ENCODE measurements at places on chromosomes 5 and 9. TPM values are rescaled to one million over a fixed set of nuclear protein-coding genes. Genes with fewer than 3 reads are reported as not detected.
A peak's percentile ranks its signal among the peaks of the same experiment; 100 is the strongest.

- DNase-seq, result no peak
- peaks cover 64% of the 10 kb centered on the region for H3K4me1 ChIP-seq
- peak overlapping the region; percentile 92 for H3K4me3 ChIP-seq
- H3K36me3 ChIP-seq, result no peaks in the 10 kb centered on the region
- H3K27me3 ChIP-seq, result no peaks in the 10 kb centered on the region
- peak overlapping the region; percentile 94 for H3K27ac ChIP-seq
Observed at GRCh38 chr9:36485647-36486328, 85.7 kb upstream of the RNF38 start.

- H3K36me3 ChIP-seq, result peaks cover 12% of the 10 kb centered on the region
- no peaks in the 10 kb centered on the region for H3K27me3 ChIP-seq
- H3K4me3 ChIP-seq, result no peak overlapping the region
- H3K4me1 ChIP-seq, result no peaks in the 10 kb centered on the region
- no peak overlapping the region for H3K27ac ChIP-seq
Observed at GRCh38 chr5:179994583-179995323, 76.8 kb downstream of the RNF130 start.

DNA sequence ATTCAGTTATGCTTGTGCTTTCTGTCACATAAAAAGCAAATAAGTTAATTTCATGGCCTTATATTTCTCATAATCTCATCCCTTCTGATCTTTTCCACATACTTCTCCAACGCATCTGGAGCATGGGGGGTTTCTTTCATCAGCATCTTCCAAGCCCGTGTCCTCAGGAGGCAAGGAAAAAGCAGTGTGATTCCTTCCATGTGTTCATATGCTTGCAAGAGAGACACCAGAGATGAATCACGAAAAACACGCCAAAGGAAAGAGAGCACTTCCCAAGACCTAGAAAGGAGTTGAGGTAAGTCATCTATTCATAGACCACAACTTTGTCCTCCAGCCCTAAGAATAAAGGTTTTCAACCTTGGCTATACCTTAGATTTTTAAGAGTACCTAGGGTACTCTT lies 26.0 kb upstream of the SVEP1 start:
- no peaks in the 10 kb centered on the region for H3K36me3 ChIP-seq
- no peak overlapping the region for H3K4me3 ChIP-seq
- H3K4me1 ChIP-seq, result no peaks in the 10 kb centered on the region
- H3K27ac ChIP-seq, result no peak overlapping the region
- no peaks in the 10 kb centered on the region for H3K27me3 ChIP-seq

DNA sequence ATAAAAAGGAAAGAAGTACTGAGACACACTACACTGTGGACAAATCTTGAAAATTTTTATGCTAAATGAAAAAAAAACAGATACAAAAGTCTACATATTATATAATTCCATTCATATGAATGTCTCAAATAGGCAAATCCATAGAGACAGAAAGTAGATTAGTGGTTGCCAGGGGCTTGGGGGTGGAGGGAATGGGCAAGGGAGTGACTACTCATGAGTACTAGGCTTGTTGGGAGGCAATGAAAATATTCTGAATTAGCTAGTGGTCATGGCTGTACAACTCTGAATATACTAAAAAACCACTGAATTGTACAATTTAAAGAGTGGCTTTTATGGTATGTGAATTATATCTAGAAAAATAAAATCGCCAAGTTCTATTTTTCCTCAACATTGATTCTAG lies 154.9 kb downstream of the AUH start:
- H3K27me3 ChIP-seq, result no peaks in the 10 kb centered on the region
- H3K36me3 ChIP-seq, result no peaks in the 10 kb centered on the region
- peaks cover 22% of the 10 kb centered on the region for H3K4me1 ChIP-seq
- no peak overlapping the region for H3K4me3 ChIP-seq
- no peak for DNase-seq

DNA sequence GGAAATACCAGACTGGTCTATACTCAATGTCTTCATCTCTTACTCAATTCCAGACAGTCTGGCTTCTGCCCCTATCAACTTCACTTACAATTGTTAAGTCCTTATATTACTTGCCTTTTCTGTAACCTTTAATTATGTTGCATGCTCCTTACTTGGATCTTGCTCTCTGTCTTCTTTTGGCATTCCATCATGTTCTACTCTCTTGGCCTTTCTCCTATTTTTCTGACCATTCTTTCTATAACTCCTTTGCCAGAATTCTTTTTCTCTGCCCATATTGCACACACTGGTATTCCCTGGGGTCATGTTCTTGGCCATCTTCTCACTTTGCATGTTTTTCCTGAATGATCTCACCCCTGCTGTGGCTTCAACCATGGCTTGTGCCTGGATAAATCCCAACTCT lies 209.8 kb upstream of the ZNF462 start:
- H3K27me3 ChIP-seq, result no peaks in the 10 kb centered on the region
- no peaks in the 10 kb centered on the region for H3K4me1 ChIP-seq
- H3K36me3 ChIP-seq, result no peaks in the 10 kb centered on the region
- H3K27ac ChIP-seq, result no peak overlapping the region

DNA sequence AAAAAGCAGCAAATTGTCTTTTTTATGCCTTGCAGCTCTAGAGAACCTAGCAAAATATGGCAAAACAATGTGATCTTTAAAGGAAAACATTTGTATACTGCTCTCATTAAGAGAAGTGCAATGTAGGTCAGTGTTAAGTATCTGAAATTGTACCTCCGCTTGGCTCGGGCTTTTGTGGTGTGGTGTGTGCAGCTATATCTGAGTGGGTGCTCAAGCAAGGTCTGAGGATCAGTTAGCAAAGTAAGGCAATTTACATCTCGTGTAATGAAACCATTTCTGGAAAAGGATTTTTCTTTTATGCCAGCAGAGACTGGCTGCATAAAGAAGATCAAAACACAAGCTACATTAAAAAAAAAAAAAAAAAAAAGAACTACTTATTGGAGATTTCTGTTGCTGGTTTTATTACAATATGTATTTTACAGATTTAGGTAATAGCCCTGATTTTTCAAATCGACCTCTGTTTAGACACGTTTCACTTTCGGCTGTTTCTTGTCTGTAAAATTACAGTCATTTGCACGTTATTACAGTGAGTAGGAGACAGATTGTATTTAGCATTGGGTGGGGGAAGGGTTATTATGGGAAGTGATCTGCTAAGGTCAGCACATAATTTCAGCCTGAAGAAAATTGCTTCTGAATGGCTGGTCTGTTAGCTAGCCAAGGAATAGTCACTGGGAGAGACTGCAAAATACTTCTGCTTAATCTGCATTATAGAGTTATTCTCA lies 7.9 kb upstream of the ZNF608 start:
- no peaks in the 10 kb centered on the region for H3K36me3 ChIP-seq
- DNase-seq, result no peak
- no peaks in the 10 kb centered on the region for H3K4me1 ChIP-seq
- H3K27me3 ChIP-seq, result no peaks in the 10 kb centered on the region
- H3K4me3 ChIP-seq, result no peak overlapping the region

- H3K36me3 ChIP-seq, result no peaks in the 10 kb centered on the region
- DNase-seq, result no peak
- no peaks in the 10 kb centered on the region for H3K27me3 ChIP-seq
- peak overlapping the region; percentile 87 for H3K27ac ChIP-seq
Observed at GRCh38 chr5:132370181-132370970, 866 bp downstream of the SLC22A5 start.

DNA sequence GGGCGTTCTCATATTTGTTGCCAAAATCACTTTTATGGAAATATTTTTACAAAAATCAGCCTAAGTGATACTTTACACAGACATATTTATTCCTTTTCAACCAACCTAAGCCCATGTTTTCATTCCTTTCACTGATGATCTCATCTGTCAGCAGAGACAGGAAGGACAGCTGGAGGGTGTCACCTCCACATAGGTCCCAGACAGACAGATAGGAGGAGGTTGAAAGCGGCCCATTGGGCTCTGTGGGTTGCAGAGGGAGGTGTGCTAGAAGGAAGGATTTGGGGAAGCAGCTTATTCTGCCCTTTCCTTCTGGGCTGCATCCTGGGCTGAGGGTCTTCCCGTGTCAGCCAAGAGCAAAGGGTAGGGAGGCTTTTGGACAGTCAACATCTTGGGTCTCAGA lies 26.0 kb upstream of the SEMA4D start:
- H3K27me3 ChIP-seq, result no peaks in the 10 kb centered on the region
- no peak for DNase-seq
- H3K4me1 ChIP-seq, result no peaks in the 10 kb centered on the region
- no peaks in the 10 kb centered on the region for H3K36me3 ChIP-seq
- H3K27ac ChIP-seq, result no peak overlapping the region

DNA sequence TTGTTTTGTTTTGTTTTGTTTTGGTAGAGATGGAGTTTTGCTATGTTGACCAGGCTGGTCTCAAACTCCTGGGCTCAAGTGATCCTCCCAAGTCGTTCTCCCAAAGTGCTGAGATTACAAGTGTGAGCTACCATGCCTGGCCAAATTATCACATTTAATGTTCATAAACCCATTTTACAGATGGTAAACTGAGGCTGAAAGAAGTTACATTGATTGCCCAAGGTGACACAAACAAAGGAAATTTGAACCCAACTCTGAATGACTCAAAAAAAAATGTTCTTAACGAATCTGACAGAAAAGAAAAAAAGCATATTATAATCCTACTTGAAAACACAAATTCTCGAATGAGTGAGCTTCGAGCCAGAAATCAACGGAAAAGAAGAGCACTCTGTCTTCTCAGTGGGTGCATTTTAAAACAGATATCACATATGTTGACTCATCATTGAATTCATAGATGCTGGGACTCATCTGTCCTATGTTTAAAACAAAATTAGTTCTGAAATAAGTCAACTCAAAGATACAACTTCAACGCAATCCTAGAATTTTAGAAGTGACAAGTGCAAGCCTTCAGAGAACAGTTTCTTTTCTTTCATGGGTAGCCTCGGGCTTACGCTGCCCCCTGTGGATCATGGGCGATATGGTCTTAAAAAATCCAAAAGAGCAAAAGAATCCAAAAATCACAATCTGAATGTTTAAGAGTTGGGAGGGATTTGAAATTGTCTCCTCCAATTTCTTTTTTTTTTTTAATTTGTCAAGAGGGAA lies 28.4 kb downstream of the TIMD4 start:
- no peaks in the 10 kb centered on the region for H3K36me3 ChIP-seq
- H3K4me3 ChIP-seq, result no peak overlapping the region
- H3K27me3 ChIP-seq, result no peaks in the 10 kb centered on the region
- no peak for DNase-seq
- H3K4me1 ChIP-seq, result no peaks in the 10 kb centered on the region
- no peak overlapping the region for H3K27ac ChIP-seq

- H3K27ac ChIP-seq, result no peak overlapping the region
- no peak overlapping the region for H3K4me3 ChIP-seq
- DNase-seq, result no peak
- peaks cover 20% of the 10 kb centered on the region for H3K4me1 ChIP-seq
- no peaks in the 10 kb centered on the region for H3K27me3 ChIP-seq
Observed at GRCh38 chr9:114806526-114806900, 674 bp upstream of the TNFSF15 start.

- peak overlapping the region; percentile 99 for H3K27ac ChIP-seq
- peaks cover 56% of the 10 kb centered on the region for H3K4me1 ChIP-seq
Observed at GRCh38 chr9:131394464-131395156, 724 bp downstream of the PRRC2B start.

The BTNL9 gene
- 42.3 TPM for total RNA-seq

The EIF4E1B gene
- not detected for total RNA-seq

The TAF1L gene
- under 0.01 TPM for total RNA-seq

The C1QTNF2 gene
- total RNA-seq, result 5.0 TPM

The CNTLN gene
- total RNA-seq, result 32.0 TPM

The PCDHB10 gene
- total RNA-seq, result 4.8 TPM

The CMYA5 gene
- total RNA-seq, result 5.2 TPM

The GABRA6 gene
- total RNA-seq, result not detected

The DOK3 gene
- total RNA-seq, result 20.1 TPM

The FAM151B gene
- 0.90 TPM for total RNA-seq

Data from tibial nerve (tissue), 4 donors.